ENCODE measurements at places on chromosomes 6 and 20.
A peak's percentile ranks its signal among the peaks of the same experiment; 100 is the strongest.

DNA sequence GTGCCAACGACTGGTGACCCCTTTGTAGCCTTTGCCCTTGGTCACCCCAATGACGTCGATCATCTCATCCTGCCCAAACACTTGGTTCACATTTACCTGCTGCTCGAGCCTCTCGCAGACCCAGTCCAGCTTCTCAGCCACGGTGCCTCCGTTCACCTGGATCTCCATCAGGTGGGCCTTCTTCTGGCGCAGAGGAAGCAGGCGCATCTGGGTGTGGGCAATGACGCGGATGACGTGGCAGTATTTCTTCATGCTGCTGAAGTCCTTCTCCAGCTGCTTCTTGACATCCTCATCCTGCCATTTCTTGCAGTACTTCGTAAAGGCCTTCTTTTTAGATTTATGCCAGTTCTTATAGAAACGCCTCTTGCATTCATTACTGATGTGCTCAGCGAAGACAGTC is 46.9 kb upstream of the SEC63 start:
- no peaks in the 10 kb centered on the region for H3K36me3 ChIP-seq

DNA sequence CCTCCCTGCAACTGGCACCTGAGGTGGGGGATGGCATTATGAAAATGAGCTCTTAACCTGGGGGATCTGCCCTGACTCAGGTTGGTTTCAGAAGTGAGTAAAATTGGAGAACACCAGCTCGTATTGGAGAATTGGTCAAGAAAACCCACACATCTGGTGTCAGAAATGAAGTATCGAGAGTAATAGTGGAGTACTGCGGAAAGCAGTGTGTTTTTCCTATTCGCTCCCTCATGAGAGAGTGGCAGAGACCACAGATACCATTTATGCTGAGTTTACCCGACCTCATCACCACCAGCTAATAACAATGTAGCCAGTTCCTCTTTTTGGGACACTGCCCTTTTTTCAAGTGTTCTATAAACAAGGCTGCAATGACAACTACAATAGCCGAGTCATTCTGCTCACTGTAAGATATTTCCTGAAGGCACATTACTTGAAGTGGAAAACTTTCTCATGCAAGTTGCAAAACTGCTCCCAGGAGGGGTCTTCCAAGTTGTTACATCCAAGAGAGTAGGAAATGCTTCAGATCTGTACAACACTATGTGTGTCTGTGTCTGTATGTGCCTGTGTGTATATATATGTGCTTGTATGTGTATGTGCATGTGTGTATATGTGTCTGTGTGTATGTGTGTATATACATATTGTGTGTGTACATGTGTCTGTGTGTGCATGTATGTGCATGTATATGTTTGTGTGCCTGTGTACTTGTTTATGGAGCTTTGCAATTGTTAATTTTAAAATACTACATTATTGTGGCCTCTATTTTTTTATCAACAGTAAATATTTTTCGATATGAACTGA is 106.0 kb upstream of the CST7 start:
- no peak overlapping the region for H3K4me3 ChIP-seq
- H3K27me3 ChIP-seq: peaks cover 29% of the 10 kb centered on the region
- DNase-seq: no peak
- H3K36me3 ChIP-seq: no peaks in the 10 kb centered on the region
- H3K4me1 ChIP-seq: no peaks in the 10 kb centered on the region
- H3K27ac ChIP-seq: no peak overlapping the region

DNA sequence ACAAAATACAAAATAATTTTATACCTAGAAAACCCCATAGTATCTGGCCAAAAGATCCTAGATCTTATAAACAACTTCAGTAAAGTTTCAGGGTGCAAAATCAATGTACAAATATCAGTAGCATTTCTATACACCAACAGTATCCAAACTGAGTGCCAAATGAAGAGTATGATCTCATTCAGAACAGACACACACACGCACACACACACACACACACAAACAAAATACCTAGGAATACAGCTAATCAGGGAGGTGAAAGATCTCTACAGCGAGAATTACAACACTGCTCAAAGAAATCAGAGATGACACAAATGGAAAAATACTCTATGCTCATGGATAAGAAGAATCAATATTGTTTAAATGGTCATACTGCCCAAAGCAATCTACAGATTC is 49.2 kb downstream of the TOMM6 start:
- H3K4me3 ChIP-seq: no peak overlapping the region
- no peak overlapping the region for H3K27ac ChIP-seq
- peaks cover 7% of the 10 kb centered on the region for H3K4me1 ChIP-seq
- peaks cover 2% of the 10 kb centered on the region for H3K36me3 ChIP-seq

- H3K36me3 ChIP-seq: no peaks in the 10 kb centered on the region
- H3K27me3 ChIP-seq: peaks cover 6% of the 10 kb centered on the region
- H3K4me1 ChIP-seq: no peaks in the 10 kb centered on the region
- H3K27ac ChIP-seq: no peak overlapping the region
- H3K4me3 ChIP-seq: no peak overlapping the region
Measured at GRCh38 chr6:131721161-131721560, 10.3 kb upstream of the CTAGE9 start.

GRCh38 chr6:123965894-123966293 is 162.2 kb downstream of the NKAIN2 start:
- H3K4me3 ChIP-seq: no peak overlapping the region
- no peak for DNase-seq
- H3K27ac ChIP-seq: no peak overlapping the region
- no peaks in the 10 kb centered on the region for H3K4me1 ChIP-seq
- no peaks in the 10 kb centered on the region for H3K27me3 ChIP-seq
- no peaks in the 10 kb centered on the region for H3K36me3 ChIP-seq

DNA sequence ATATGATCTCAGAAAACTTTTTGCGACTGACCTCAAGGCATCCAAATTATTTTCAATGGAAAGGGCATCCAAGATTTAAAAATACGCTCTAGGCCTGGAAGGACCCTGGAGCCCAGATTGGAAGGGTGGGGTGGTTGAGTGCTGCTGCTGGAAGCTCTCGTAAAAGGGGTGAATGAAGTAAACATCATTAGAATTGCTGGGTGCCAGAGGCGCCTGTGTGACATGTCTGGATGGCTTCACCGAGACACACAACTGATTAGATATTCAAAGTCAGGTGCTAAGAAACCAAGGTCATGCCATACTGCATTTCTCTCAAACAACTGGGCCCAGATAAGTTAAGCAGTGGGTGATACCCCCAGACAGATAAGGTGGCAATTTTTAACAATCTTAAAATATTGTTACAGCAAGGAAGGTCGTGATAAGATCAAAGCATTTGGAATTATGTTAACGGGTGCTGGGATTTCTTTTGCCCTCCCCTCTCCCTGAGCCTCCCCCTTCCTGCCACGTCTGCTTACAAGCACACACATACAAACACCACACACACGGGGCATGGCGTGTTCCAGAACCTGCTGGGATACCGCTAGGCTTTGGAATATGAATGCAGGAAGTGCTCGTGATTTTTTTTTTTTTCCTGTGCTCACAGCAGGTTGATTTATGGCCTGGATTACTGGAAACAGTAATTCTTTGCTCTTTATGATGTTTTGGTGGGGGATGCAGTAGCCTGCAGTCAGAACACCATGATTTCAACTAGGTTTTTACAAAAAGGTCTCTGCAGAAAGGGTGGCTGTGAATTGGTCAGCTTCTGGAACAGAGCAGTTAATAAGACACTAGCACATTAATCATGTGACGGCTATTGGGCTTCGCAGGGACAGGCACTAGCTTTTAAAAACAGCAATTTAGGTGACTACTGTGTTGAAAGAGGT is 551.2 kb downstream of the QKI start:
- no peak overlapping the region for H3K4me3 ChIP-seq
- H3K36me3 ChIP-seq: no peaks in the 10 kb centered on the region
- no peaks in the 10 kb centered on the region for H3K4me1 ChIP-seq
- no peak overlapping the region for H3K27ac ChIP-seq
- peaks cover 34% of the 10 kb centered on the region for H3K27me3 ChIP-seq
- DNase-seq: no peak

DNA sequence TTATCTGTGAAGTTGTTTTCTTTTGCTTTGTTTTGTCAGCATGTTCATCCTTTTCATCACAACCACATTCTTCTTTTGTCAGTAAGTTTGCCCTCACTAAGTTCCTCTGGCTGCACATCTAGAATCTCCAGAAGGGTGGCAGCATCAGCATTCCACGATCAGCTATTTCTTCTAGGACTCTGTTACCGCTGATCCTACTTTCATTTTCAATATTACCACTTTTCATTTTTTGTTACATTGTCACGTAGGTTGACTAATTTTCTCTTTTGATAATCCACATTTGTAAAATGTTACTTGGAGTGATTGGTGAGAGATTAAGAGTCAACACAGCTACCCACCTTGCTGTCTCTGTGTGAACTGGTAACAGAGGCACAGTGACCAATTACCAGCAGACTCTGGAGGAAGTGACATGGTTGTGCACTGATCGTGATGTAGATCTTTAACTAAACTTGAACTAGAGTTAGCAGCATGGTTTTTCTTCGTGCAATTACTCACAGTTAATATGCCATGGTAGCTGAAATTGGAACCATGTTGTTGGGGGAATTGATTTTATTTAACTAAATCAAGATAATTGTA is 307.9 kb upstream of the SLC35B3 start:
- no peak for DNase-seq
- no peaks in the 10 kb centered on the region for H3K36me3 ChIP-seq
- peak overlapping the region; percentile 19 for H3K4me3 ChIP-seq
- no peak overlapping the region for H3K27ac ChIP-seq
